HFFc6 (cell line): ENCODE measurements at places on chromosomes 1 and 21. TPM values are rescaled to one million over a fixed set of nuclear protein-coding genes. Genes with fewer than 3 reads are reported as not detected.
A peak's percentile ranks its signal among the peaks of the same experiment; 100 is the strongest.

DNA sequence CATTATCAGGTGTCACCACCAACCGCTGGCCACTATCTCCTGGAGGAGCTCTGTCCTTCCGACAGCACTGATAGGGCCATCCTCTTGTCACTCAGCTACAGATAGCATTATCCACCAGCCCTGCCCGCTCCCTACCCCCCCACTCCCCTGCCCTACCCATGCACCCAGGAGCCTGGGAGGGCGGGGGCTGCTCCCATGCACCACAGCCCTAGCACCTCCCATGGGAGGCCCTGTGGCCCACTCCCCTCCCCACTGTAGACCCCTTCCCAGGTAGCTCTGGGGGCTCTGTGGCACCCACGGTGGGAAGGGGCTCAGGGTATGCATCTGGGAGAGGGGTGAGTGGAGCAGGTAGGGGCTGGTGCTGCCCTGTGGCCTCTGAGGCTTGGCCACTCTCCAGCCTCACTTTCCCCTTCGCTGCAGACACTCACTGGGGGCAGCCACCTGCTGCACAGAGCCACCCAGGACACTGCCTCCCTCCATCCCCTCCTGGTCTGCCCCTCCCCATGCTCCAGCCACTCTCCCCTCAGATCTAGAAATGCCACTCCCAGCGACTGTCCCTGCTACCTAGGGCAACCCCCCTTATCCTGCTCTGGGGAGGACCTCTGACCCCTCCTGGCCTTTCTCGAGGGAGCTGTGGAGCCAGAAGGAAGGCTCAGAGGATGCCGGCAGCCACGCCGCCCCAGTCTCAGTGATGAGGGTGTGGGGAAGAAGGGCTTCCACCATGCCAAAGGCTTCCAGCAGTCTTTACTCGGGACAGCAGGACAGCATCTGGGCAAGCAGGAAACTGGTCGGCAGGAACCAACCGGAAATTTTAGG is 58.5 kb downstream of the WNT9A start:
- DNase-seq = no peak

- no peak for DNase-seq
Measured at GRCh38 chr1:43648221-43648847, 1.6 kb upstream of the KDM4A start.

DNA sequence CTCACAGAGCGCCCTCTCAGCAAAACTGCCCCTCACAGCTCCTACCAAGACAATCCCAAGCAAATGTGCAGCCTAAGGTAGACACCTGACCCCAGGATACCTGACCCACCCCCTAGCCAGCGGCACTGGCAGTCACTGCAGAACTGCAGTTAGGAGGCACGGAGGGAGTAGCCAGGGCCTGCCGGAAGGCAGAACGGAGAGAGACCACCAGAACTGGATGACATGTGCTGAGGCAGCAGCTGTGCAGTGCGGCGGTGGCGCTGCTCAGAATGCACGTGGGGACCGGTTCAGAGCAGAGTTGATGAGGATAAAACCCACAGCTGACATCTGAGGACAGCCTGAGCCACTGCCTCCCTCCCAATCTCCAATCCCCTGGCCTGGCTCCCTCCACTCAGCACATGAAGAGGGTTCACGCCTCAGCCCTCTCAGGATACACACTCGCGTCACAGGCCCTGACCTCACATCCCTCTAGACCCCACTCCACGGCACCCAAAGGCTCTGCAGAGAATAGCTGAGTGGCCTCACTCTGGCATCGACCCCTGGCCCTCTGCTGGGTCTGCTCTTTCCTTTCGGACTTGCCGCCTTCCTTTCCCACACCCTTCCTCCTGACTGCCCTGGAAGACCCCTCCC is 29.6 kb downstream of the UBE2G2 start:
- no peak for DNase-seq

- DNase-seq = no peak
Measured at GRCh38 chr1:50109116-50109515, 396 bp downstream of the ELAVL4 start.

Gene APOBEC4
- not detected in 3 replicates for total RNA-seq

DNA sequence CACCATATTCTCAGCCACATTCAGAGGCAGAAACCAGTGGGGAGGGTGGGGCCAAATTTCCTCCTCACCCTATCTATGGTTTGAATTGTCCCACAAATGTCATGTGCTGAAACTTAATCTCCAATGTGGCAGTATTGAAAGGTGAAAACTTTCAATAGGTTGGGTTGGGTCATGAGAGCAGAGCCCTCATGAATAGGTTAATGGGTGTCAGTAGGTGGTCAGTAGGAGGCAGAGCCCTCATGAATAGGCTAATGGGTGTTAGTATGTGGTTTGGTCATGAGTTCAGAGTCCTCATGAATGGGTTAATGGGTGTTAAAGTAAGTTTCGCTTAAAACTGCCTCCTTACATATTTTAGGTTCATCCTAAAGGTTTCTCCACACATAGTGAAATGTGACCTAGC is 170.0 kb downstream of the FCRL5 start:
- DNase-seq = no peak

DNA sequence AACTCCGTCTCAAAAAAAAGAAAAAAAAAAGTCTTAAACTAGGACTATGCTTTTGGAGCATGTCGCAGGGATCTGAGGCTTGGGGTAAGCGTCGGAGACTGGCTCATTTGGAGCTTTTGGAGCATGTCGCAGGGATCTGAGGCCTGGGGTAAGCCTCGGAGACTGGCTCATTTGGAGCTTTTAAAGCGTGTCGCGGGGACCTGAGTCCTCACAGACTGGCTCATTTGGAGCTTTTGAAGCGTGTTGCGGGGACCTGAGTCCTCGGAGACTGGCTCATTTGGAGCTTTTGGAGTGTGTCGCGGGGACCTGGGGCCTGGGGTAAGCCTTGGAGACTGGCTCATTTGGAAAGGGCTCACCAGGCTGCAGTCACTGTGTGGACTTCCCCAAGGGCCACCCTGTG is 13.6 kb upstream of the TSPEAR start:
- no peak for DNase-seq

Gene TRIM67
- total RNA-seq = not detected in 3 replicates

DNA sequence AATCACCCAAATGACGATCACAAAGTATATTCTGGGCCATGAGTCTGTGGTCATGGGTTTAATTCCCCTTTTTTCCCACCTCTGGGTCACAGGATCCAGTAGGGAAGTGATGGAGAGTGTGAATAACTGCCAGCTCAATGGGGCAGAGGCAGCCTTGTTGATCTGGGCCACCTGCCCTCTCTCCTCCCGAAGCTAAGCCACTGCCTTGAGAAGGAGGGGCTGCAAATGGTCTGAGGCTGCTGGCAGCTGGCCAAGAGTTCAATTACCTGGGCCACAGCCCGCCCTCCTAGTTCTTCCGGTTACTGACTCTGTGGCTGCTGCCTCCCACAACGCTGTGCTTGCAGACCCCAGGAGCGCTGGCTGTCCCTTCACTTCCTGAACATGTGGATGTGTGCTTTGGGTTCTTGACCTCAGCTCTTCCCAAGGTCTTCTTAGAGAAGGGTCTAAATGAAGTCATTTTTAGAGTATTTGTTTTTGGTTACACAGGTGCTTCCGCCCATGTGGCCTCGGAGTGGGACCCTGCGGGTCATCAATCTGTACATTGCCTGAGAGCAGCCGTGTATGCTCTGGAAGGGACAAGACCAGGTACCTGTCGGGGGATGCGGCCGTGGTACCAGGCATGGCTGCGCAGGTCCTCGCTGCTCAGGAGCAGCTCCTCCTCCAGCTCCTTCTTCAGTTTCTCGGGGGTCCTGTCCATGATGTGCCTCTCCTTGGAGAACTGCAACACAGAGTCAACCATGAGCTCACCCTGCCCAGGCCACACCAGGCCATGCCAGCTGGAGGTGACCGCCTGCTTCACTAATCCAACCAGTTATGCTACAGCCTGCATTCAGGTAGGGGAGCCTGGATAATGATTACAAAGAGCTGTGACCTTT is 89.7 kb downstream of the BCAR3 start:
- DNase-seq = no peak

GRCh38 chr1:77514921-77515776 is 167.3 kb downstream of the ZZZ3 start:
- peak; percentile 81 for DNase-seq

DNA sequence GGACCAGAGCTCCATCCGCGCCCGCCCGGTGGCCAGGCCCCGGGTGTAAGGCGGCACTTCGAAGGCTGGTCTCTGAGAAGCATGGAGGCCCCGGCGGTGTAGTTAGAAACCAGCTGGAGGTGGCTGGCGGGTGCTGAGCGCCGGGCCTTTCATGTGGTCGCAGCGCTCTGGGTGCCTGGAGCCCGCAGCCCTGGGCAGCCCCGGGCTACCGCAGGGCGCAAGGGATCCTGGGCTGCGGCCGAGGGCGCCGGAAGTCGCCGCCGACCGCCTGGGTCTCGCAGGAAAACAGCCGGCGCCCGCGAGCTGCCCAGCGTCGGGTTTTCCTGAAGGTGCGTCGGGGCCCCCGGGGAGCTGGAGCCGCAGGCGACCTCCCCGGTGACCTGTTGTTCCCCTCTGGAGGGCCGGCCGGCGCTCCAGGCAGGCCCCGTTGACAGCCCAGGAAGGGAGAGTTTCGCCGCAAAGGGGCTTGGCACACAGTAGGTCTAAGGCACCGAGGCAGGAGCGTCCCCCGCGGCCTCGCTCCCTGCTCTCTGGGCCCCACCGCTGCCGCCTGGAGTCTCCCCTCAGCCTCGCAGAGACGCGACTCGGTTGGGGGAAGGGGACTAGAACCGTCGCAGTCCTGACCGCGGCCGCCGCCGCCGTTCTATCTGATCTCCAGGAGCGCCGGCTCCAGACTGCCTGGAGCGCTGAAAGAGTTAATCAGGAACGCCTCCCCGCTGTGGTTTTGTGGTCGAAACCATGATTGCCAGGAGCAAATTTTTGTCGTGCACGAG is 2.7 kb downstream of the GRHL3 start:
- DNase-seq = peak; percentile 85

DNA sequence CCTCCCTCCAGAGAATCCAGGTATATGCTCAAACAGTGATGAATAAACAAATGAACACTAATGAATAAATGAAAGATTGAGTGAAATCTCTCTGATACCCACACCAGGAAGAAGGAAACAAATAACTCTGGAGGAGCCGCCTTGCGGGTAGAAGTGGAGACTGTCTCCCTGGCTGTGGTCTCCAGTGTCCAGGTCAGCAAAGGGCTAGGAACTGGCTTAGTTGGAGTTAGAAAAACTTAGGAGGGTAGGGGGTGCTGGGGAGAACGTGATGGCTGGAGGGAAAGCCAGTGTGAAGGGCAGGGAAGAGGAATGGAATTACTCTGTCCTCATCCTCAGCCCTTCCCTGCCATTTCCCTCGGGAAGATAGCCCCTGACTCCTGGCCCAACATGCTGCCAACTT is 537 bp downstream of the RHBDL2 start:
- no peak for DNase-seq

Gene PTPRC
- 0.27 to 0.86 TPM (median 0.41 TPM) in 3 replicates for total RNA-seq

Gene JAM2
- total RNA-seq = 0.13 and 0.43 TPM in 2 replicates

GRCh38 chr1:226988334-226988666 is 48.2 kb downstream of the COQ8A start:
- no peak for DNase-seq

Gene TRIM46
- 5.1 and 7.0 TPM in 2 replicates for total RNA-seq

GRCh38 chr1:208536212-208536611 is 292.0 kb upstream of the PLXNA2 start:
- peak; percentile 6 for DNase-seq

DNA sequence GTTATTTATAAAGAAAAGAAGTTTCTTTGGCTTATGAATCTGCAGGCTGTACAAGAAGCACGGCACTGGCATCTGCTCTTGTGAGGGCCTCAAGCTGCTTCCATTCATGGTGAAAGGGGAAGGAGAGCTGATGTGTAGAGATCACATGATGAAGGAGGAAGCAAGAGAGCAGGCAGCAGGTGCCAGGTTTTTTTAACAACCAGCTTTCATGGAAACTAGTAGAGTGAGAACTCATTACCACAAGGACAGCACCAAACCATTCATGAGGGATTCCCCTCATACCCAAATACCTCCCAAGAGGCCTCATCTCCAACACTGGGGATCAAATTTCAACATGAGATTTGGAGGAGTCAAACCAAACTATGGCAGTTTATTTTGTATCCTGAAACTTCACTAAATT is 85.8 kb upstream of the CAMK1G start:
- DNase-seq = no peak

GRCh38 chr21:33127154-33127867 is 57.4 kb downstream of the OLIG1 start:
- peak; percentile 54 for DNase-seq

DNA sequence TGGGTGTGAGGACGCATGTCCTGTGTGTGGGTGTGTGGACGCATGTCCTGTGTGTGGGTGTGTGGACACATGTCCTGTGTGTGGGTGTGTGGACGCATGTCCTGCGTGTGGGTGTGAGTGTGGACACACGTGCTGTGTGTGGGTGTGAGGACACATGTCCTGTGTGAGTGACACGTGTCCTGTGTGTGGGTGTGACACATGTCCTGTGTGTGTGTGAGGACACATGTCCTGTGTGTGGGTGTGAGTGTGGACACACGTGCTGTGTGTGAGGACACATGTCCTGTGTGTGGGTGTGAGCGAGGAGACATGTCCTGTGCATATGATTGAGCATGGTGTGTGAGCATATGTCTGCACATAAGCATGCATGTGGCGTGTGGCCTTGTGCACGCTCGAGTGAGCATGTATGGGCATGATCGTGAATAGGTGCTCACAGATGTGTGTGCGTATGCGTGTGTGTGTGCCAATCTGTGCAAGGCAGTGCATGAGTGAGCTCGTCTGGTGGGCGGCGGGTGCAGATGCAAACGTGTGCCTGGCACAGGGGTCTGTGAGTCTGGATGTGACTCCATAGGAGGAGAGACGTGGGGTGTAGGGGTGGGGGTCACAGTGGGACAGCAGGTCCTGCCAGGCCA is 25.3 kb downstream of the MEGF6 start:
- DNase-seq = no peak

Gene CCDC17
- total RNA-seq = 0.44 and 0.46 TPM in 2 replicates

DNA sequence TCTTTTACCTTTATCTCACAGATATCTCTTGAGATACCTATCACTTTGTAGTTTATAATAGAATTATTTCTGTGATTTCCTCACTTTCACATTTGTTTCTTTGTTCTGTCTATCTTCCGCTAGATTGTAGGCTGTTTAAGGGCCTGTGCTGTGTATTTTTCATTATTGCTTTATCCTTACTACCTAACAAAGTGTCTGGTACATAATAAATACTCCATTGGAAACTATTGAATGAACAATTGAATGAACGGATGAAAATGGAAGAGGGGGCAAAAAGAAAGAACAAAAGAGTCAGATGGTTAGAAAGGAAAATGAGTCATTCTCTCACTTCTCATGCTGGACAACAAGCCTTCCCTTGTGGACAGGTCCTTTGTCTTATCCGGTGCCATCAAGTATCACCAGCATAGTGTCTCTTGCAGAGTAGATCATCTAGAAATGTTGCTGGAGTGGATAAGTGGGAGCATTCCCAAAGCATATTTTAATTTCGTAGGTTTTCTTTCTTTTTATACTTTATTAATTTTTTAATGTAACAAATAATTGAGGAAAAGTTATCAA is 159.8 kb downstream of the NEK7 start:
- DNase-seq = no peak

GRCh38 chr1:165898837-165899236 is 71.4 kb downstream of the UCK2 start:
- DNase-seq = peak; percentile 98

Gene OR6K3
- total RNA-seq = not detected in 3 replicates

Gene DNAJC6
- total RNA-seq = 14.3 to 16.8 TPM (median 15.6 TPM) in 3 replicates

DNA sequence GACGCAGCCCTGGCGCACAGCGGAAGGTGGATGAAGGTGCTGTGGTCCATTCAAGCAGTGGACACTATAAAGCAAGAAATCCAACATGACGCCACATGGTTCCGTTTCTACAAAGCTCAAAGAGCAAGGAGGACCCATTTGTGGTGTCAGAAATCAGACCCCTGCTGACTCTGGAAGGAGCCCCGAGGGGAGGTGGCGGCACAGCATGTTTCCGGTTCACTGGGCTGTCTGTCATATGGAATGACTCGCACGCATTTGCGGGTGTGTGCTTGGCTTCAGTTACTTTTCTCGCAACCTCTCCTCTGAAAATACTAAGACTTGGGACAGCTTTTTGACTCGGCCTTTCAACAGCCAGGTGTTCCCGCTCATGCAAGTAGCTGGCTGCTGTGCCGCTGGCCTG is 29.1 kb upstream of the LRRC47 start:
- DNase-seq = no peak
